ENCODE measurements at places on chromosomes 13 and 19.
A peak's percentile ranks its signal among the peaks of the same experiment; 100 is the strongest.

DNA sequence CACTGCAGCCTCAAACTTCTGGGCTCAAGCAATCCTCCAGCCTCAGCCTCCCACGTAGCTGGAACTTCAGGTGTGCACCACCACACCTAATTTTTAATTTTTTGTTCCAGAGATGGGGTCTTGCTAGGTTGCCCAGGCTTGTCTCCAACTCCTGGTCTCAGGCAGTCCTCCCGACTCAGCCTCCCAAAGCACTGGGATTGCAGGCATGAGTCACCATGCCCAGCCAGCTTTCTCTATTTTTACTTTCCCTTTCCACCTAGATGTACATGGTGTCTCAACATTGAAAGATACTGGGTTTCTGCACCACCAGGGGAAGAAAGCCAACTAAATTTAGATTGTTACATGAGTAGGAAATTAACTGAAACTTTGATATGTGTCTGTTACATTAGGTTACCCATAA, 13.8 kb upstream of the ZNF846 start:
- no peak for DNase-seq

GRCh38 chr19:49929611-49930482, 543 bp upstream of the NUP62 start:
- peak; percentile 89 for DNase-seq

DNA sequence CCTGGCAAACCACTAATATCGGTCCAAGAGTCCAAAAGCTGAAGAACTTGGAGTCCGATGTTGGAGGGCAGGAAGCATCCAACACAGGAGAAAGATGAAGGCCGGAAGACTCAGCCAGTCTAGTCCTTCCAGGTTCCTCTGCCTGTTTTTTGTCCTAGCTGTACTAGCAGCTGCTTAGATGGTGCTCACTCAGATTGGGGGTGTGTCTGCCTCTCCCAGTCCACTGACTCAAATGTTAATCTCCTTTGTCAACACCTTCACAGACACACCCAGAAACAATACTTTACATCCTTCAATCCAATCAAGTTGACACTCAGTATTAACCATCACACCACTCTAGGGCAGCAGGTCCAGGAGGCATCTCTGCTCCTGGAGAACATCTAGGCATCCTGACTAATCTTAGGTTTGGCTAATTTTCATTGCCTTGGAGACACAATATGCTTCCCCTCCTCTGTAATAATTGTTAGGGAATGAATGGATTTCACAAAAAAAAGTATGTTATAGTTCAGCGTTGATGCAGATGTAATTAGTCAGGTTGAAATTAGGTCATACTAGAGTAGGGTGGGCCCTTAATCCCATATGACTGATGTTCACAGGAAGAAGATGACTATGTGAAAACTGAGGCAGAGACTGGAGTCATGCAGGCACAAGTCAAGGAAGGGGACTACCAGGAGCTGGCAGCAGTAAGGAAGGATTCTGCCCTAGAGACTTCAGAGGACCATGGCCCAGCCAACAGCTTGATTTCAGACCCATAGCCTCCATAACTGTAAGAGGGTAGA, 183.4 kb downstream of the RBM26 start:
- no peak for DNase-seq

DNA sequence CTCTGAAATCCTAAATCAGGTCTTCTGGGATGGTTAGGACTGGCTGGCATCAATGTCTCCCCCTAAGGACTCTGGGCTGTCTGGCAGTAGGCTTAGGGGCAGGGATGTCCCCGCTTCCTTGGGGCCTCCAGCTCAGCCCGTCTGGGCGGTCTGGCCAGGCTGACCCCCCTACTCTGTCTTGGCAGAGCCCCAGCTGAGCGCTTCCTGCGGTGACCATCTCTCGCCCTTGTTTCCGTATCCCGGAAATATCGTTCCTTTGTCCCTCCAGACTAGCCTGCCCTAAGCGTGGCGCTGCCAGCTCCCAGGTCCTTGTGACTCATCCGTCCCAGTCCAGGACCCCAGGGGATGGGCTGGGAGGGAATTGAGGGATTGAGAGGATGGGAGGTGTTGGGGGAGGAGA, 11.3 kb downstream of the GTPBP3 start:
- no peak for DNase-seq
